ENCODE measurements at places on chromosomes 16 and 17. TPM values are rescaled to one million over a fixed set of nuclear protein-coding genes. Genes with fewer than 3 reads are reported as not detected.

GRCh38 chr17:28644787-28645575 lies at the start of gene BLTP2:
Gene BLTP2 (minus strand): TSS chr17:28645158. CDS start chr17:28645056, 102 bp downstream.
- DNase-seq, result peak; percentile 99

DNA sequence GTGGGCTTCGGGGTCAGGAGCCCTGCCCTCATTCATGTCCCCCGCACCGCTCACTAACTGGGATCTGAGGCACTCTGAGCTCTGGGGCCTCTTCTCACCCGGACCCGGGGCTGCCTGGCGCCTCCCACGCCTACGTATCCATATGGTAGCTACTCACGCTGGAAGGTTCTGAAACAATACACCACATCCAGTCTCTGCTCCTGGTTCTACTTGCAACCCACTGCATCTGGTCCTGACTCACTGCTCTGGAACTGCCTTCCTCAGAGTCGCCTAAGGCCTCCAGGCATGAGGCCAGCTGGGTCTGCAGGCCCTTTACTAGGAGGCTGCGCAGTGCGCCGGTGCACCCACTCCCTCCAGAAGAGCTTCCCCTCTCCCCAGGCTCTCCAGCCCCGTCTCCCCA lies 18.1 kb downstream of the USP36 start:
- DNase-seq, result peak; percentile 27

GRCh38 chr16:80274576-80275191 lies 266.1 kb upstream of the DYNLRB2 start:
- no peak for DNase-seq

- peak; percentile 78 for DNase-seq
These were observed 6.8 kb downstream of the UBALD2 start for GRCh38 chr17:76271669-76272540.

The KRTAP4-9 gene
- not detected for total RNA-seq

The SEZ6L2 gene
- total RNA-seq, result 0.43 TPM

Measured in Right ventricle myocardium inferior (tissue), 1 donor.